ENCODE measurements at places on chromosomes 4 and X.

GRCh38 chr4:84672177-84672576, 89.2 kb downstream of the CDS1 start:
- no peak for DNase-seq

DNA sequence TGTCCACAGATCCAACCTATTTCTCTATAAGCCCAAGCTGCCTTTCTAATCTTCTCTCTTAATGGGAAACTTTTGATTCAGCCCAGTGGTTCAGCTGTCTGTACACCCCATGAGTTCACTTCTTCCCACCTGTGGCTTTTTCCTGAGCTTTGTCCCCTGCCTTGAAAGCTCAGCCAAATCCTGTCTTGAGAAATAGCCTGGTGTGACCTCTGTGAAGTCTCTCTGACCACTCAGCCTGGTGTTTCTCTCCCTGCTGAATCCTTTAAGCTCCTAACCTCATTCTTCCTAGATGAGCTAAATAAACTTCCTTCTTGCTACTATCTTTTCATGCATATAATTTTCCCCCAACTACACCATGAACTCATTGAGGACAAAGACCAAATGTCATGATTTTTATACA, 15.2 kb upstream of the HERC5 start:
- no peak for DNase-seq

DNA sequence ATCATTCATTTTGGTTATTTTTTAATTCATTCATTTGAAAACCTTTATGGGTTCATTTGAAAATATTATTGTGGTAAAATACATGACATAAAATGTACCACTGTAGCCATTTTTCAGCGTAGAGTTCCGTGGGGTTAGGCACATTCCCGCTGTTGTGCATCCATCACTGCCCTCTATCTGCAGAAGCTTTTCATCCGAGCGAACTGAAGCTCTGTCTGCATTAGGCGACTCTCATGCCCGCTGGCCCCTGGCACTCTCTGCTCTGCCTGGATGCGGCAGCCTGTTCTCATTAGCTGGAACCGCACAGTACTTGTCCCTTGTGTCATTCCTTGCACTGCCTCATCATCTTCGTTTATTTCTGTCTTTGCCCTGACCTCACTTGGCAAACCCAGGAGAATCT, 17.5 kb downstream of the CFAP99 start:
- DNase-seq, result no peak

- DNase-seq, result no peak
Measured at GRCh38 chrX:97628807-97629596, 745.3 kb downstream of the RPA4 start.

DNA sequence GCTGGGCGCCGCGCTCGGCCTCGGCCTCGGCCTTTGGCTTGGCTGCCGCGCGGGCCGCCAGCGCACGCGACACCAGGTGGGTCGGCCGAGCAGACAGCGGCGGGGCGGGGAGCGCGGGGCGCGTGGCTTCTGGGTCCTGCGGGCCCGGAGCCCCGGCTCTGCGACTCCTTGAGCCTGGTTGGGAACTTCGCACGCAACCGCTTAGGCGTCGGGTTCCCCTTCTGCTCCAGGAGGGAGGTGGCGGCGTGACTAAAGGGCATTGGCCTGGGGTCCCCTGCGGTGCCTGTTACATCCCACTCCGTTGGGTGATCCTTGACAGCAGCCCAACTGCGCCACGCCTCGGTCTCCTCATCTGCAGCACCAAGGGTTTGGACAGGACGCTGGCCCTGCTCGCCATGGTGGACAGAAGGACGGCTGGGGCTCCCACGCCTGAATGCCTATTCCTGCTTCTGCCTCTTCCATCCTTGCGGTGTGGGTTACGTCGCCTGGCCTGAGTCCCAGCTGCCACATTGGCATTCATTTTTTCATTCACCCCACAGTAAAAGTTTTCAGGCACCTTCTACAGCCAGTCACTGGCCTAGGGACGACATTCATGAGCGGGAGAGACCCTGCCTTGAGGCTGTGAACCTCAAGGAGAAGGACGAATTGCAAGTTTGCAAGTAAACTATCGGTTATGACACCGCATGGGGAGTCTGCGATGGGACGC, 631 bp downstream of the EVC start:
- no peak for DNase-seq

Measured in stimulated activated CD4-positive, alpha-beta T cell treated with anti-CD3 and anti-CD28 coated beads, Interleukin-2, amount 100 ng/mL, for 24 hours (primary cell).